ENCODE measurements at places on chromosomes 5 and 9.
A peak's percentile ranks its signal among the peaks of the same experiment; 100 is the strongest.

DNA sequence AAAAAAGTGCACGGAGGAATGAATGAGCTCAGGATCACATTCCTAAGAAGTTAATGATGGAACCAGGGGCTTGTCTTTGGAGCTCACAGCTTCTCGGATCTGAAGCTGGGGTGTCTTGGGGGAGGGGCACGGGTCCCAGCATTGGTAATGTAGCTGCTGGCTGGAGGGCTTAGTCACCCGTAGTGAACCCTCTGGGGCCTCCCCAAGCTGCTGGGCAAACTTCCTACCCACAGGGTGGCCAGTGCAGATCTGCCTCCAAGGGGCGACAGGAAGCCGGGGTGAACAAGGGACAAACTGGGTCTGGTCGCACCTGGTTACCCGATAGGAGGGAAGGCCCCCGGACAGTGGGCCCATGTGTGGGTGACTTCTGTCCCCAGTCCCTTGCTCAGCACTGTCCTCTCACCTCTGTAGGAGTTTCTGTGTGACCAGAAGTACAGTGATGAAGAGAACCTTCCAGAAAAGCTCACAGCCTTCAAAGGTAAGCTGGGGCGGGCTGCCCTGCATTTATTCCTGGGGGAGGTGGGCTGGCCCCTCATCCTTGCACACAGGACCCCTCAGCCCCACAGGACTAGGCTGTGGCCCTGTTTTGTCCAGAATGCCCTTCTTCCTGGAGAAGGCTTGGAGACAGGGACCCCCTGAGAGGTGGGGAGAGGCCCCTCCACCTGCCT lies 14.1 kb upstream of the NUP214 start:
- peak; percentile 39 for DNase-seq

DNA sequence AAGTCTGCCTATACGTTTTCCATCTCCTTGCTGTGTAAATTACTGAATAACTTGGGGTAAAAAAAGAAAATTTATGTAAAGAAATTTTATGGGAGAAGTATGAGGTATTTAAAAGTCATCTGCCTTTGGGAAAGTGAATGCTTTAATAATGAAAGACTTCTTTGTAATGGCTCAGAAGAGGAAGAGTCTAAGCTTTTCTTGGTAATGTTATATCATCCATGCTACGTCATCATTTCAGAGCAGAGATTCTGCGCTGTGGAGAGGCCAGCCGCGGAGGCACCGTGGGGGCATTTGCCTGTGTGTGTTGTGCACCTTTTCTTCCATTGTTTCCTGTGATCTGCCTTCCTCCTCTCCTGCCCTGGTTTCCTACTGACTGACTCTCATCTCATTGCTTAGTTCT lies 78.2 kb downstream of the GOLM1 start:
- no peak for DNase-seq

DNA sequence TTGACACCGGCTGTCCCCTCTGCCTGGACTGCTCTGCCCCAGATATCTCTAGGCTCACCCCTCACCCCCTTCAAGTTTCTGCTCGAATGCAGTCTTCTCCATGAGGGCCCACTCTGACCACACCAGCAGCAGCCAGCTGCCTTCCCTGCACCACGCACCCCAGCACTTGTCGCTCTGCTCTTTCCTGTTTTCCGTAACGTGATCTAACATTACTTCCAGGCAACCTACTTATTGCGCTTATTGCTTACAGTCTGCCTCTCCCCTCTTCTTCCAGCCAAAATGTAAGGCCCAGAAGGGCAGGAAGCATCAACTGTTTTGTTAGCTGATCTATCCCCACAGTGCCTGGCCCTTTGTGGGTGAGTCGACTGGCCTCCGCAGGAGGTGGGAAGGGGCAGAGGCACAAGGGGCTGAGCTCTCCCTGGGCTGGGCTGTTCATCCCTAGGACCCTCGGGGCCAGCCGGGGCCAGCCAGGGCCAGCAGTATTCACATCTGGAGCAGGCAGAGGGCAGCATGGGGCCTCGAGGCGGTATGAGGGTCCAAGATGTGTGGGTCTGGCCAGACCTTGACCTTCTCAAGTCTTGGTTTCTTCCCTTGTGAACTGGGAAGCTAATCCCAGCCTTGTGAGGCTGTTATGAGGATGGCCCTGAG lies 11.6 kb upstream of the DBN1 start:
- no peak for DNase-seq

- DNase-seq: no peak
Observed at GRCh38 chr5:132639706-132640130, 18.3 kb upstream of the IL13 start.

GRCh38 chr9:135971892-135972291 lies 10.7 kb upstream of the UBAC1 start:
- peak; percentile 68 for DNase-seq

DNA sequence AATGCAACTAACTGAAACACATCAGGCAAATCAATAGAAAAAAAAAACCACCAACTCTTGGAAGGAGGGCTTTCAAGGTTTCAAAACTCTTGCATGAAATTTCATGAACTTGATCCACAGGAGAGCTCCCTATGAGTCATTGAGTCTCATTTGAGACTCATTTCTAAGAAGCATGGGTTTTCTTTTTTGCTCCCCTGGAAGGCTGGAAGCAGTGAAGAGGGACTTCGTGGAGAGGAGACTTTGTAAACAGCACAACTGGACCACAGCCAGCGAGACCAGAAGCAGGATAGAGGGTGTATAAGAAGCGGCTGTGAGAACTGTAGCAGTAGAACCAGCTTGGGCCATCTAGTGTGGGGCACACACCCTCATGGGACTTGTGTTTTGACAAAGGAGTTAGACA lies 41.2 kb upstream of the RAPGEF1 start:
- no peak for DNase-seq

GRCh38 chr9:123089790-123090189 lies 56.3 kb downstream of the GPR21 start:
- DNase-seq: no peak

- DNase-seq: no peak
Observed at GRCh38 chr9:123058834-123059233, 25.4 kb downstream of the GPR21 start.

- peak; percentile 94 for DNase-seq
Observed at GRCh38 chr5:181187500-181188213, 17.3 kb downstream of the TRIM7 start.

DNA sequence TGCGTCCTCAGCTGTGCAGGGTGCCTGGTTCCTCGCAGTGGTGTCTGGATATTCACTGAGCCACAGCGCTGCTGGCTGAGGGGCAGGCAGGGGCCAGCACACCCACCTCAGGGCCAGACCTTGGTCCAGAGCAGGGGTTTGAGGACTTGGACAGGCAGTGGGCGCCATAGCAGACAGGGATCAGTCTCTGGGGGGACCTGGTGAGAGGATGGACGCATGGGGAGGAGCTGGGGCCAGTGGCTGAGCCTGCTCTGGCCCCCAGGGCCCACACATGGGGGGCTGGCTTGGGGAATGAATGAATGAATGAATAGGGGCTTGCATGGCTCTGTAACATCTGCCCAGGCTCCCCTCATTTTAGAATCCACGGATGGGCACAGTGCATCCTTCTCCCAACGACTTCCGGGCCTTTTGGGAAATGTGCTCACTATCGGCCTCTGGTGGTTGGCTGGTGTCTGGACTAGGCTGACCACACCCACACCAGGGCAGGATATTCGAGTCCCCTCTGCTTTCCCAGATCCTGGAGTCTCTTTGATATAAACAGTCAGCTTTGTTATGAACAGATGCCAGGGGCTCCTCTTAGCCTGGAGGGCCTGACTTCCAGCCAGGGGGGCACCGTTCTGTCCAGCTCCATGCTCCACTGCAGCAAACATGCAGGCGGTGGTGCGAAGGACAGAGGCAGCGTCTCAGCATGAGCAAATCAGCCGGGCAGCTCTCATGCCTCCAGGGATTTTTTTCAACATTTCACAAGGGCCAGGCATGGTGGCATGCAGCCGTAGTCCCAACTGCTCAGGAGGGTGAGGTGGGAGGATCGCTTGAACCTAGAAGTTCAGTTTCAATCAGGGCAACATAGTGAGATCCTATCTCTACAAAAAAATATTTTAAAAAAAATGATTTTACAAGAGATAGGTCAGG lies 62.6 kb downstream of the NEK6 start:
- peak; percentile 46 for DNase-seq

DNA sequence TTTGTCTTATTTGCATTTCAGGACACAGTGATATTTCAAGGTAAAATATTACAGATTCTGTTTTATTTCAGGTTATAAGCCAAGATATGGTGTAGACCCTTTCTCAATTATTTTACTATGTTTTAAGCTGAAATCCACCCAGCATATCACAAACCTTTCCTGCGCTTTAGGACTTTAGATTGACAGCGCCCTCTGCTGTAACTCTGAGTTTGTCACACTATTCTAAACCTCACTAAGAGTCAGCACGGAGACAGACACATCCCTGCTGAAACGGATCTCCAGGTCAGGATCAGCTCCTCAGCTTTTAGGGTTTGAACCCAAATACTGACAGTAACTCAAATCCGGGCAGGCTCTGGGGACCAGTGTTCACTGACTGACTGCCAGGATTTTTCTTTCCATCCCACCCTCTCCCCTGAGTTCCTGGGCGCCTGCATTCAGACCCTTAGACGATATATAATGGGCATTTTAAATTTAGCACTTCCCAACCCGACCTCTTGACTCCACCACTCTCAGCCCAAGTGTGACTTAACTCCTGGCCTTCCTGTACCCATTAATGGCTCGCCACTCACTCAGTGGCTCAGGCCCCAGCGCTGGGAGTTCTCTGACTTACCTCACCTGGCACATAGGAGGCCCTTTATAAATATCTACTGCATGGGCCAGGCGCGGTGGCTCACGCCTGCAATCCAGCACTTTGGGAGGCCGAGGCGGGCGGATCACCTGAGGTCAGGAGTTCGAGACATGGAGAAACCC lies 33.5 kb downstream of the TLX3 start:
- DNase-seq: peak; percentile 53

GRCh38 chr5:2752059-2752820 lies 763 bp upstream of the IRX2 start:
- no peak for DNase-seq

- no peak for DNase-seq
Observed at GRCh38 chr9:89864731-89865130, 259.9 kb downstream of the GADD45G start.

DNA sequence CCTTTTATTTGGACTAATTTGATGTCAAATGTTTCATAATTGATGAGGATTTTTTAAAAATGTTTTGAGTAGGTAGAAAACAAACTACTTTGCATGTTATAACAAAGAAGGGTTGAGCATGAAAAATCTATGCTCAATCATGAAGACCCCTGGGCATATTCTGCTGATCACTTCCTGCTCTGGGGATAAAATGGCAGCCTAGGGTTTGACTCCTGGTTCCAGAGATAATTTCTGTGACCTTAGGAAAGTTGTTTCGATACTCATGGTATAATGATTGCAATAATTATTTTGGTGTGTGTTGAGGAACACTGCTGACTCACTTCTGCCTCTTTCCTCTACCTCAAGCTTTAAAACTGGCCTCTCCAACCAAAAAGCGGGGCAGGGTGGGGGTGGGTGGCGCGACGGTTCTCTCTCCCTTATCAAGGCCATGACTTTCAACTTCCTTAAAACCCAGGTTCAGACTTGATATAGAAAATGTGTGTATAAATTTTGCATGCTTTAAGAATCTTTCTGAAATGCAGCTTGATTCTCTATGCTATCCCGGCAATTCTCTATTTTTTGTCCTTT lies 6.0 kb upstream of the PIP5K1B start:
- no peak for DNase-seq
